Left ventricle myocardium superior (tissue), 1 donor: ENCODE measurements at places on chromosomes 2 and 18. TPM values are rescaled to one million over a fixed set of nuclear protein-coding genes. Genes with fewer than 3 reads are reported as not detected.

The NETO1 gene
- total RNA-seq = not detected

The GATA6 gene
- total RNA-seq = 62.3 TPM

The PARD3B gene
- 6.5 TPM for total RNA-seq

The CD302 gene
- total RNA-seq = 19.9 TPM

GRCh38 chr2:120678251-120678650 lies 57.4 kb upstream of the GLI2 start:
- no peak for DNase-seq

DNA sequence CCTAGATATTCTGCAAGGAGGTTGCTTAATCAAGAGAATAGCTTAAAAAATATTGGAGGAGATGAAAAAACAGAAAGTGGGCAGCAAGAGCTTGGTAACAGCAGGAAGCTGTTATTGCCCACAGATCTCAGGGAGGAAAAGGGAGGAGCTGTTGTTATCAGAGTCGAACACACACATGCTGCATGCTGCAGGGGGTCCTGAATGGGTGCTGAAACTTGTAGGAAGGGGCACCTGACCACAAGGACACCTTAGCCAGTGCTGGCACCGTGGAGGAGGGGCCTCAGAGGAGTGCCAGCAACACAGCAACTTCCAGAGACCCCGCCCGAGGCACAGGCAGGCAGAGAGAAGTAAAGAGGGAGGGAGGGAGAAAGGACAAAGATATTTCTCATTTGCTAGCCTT lies 332.9 kb downstream of the SOCS6 start:
- DNase-seq = no peak

GRCh38 chr18:57797209-57797651 lies 5.9 kb downstream of the ATP8B1 start:
- no peak for DNase-seq

DNA sequence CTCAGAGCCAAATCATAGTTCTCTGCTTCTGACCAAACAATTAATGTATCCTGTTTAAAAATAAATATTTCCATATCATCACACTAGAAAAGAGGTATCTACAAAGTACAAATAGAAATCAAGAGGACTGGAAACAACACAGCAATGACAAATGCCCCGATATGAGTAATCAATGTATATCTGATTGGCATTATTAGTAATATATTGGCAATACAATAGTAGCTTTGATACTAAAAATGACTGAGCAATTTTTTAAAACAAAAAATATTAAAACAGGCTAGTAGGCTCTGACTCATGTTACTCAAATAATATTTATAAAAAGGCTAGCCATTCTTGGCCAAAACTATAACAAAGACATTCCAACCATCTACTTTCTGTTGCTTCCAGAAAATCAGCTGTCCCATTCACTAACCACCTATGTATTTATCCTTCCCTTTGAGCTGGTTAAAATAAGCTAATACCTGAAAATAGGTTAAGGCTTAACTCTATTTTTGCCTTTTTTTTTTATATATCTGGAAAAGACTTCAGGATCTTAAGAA lies 13.3 kb downstream of the PPP4R3B start:
- DNase-seq = no peak
